Right lobe of liver (tissue), 6 donors: ENCODE measurements at places on chromosomes 6 and 20.

GRCh38 chr6:122381494-122382265 lies 17.8 kb upstream of the HSF2 start:
- DNase-seq = peak; percentile 53

DNA sequence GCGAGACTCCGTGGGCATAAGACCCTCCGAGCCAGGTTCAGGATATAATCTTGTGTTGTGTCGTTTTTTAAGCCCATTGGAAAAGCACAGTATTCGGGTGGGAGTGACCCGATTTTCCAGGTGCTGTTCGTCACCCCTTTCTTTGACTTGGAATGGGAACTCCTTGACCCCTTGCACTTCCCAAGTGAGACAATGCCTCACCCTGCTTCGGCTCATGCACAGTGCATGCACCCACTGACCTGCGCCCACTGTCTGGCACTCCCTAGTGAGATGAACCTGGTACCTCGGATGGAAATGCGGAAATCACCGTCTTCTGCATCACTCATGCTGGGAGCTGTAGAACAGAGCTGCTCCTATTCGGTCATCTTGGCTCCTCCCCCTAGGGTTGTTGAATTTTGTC lies 307.7 kb upstream of the DEFB115 start:
- DNase-seq = peak; percentile 1

DNA sequence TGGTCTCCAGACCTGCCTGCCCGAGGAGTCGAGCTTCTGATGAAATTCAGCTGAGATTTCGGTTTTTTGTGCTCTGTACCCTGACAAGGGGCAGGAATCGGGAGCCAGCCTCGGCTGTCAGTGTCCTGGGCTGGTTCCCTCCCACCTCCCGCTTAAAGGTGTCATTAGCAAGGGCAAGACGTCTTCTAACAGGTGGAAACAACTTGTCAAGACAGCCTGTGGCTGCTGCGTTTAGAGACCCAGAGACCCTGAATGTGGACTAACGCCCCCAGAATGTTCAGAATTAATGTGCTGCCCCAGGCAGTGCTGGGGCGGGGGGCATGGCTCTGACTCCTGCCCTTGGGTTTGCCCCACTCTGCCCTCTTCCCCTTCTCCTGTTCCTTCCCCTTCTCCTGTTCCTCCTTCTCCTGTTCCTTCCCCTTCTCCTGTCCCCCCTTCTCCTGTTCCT lies 69.7 kb downstream of the PHACTR3 start:
- DNase-seq = no peak

DNA sequence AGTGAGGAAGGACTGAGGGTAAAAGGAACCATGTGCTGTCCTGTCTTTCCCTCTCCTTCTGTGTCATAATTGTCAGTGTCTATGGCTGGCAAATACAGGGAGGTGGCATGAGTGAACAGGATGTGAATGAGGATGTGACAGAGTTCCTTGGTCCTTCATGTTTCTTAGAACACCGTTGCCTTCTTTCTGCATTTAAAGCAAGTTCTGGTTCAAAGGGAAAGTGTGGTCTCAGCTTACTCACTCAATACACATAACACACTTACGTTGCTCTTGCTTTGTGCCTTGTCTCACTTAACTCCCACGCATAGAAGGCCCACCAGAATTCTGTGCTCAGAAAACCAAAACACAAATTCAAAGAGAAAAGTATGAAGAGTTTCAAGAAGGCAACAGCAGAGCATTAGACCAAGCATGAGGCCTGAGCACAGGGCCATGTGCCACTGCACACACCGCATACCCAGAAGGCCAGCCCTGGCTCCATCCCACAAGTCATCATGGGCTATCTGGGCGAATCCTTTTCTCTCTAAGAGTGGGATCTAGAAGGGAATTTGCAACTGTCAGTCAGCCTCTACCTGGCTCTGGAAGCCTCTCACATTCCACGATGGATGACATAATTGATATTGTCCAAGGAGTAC lies 38.9 kb upstream of the SAYSD1 start:
- DNase-seq = no peak

DNA sequence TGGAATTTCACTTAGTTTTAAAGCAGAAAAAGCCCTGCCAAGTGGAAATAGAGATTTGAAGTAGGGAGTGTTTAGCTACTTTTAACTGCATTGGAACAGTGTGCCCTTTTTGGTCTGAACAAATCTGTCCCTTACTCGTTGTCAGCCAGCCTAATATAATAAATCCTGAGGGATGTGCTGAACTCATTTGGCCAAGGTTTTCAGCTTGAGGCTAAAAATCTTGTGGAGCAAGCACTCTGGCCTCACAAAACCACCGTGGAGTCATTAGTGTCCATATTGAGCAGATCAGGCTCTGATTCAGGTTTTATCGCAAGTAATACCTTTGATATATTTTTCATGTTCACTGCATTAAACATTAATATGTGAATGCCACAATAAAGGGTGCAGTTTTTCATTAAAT lies 383.5 kb downstream of the FRK start:
- DNase-seq = no peak

DNA sequence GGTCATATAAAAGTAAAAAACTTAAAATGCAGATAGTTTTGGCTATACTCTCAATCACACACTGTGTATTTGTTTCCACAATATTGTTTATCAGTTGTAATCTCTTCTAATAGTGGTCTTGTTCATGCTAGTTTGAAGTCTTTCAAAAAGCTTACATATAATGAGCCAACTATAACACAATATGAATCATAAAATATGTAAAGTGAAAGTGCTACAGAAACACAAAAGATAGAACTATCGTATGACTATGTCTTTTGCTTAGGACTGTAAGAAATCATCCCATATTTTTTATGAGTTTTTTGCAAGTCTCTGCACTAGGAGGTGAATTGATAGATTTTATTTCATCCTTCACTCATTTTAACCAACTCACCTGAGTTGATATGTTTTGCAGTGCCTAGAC lies 136.0 kb downstream of the MMUT start:
- no peak for DNase-seq

- DNase-seq = no peak
These were observed 376.6 kb downstream of the GRIK2 start for GRCh38 chr6:101770116-101770515.

- no peak for DNase-seq
These were observed 11.5 kb downstream of the MAPK14 start for GRCh38 chr6:36039112-36039511.

- DNase-seq = no peak
These were observed 46.3 kb downstream of the PPP1R14C start for GRCh38 chr6:150189122-150189521.

- no peak for DNase-seq
These were observed 24.2 kb downstream of the NEDD9 start for GRCh38 chr6:11208267-11208666.

GRCh38 chr6:10081075-10081474 lies 333.8 kb downstream of the TFAP2A start:
- no peak for DNase-seq

GRCh38 chr20:21609221-21609620 lies 95.4 kb upstream of the NKX2-2 start:
- DNase-seq = no peak

DNA sequence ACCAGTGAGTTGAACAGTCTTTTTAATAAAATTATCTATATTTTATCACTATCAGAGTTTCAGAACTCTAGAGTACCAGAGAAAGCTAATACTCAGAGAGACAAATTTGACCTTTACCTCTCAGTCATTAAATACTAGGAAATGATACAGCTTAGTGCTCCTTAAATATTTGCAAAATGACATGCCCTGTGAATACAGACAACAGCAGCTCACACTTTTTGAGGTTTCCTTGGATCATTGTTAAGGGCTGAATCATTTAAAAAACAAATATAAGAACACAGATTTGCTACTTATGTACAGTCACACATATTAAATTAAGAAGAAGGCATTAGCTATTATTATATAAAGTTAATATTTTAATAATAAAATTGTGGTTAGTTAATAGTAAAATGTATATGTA lies 1158.7 kb upstream of the EYS start:
- DNase-seq = no peak

DNA sequence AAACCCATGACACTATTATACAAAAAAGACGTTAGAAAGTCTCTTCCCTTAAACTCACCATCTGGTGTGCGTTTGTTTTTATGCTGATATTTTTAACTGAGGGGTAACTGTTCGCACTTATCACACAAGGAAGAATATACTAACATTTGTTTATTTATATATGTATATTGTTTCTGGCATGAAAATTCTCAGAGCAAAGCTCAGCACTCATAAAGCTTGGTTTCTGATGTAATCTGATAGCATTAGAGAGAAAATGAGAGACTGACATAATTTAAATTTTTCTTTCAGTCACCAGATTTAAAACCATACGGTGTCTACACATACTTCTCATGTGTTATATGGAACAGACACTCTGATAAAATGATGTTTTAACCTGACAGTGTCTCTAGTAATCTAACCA lies 6.9 kb downstream of the BLOC1S5 start:
- DNase-seq = no peak

DNA sequence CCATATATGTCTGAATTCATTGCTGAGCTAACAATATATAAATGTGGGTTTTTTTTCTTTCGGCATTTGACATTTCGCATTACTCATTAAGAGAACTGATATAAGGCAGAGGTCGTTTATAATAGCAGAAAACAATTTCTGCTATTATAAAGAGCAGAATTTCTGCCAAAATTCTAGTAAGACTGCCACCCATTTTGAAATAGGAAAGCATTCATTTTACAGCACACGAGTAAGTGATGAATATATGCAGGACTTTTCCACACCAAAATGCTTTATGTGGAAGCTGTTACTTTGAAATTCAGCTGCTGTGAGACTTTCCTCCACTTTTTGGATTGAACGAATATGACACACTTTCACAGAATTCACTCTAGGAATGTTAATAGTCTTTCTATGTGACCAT lies 610.9 kb upstream of the MAN1A1 start:
- DNase-seq = no peak

- DNase-seq = peak; percentile 50
These were observed 13.9 kb upstream of the TNFRSF6B start for GRCh38 chr20:63682384-63683139.

DNA sequence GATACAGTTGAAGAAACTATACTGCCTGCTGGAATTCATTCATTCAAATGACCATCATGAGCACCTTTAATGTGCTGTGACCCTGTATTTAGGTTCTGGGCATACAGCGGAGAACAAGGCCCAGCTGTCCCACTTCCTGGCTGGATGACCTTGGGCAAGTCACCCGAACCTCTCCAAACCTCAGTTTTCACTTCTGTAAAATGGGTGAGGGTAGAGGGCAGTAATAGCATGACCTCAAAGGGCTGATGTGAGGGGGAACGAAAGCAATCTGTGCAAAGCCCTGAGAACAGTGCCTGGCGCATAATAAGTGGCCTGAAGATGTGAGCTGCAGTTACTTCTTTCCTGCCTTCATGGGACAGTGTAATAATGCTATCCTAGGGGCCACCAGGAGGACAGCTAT lies 20.5 kb upstream of the AAR2 start:
- DNase-seq = no peak

DNA sequence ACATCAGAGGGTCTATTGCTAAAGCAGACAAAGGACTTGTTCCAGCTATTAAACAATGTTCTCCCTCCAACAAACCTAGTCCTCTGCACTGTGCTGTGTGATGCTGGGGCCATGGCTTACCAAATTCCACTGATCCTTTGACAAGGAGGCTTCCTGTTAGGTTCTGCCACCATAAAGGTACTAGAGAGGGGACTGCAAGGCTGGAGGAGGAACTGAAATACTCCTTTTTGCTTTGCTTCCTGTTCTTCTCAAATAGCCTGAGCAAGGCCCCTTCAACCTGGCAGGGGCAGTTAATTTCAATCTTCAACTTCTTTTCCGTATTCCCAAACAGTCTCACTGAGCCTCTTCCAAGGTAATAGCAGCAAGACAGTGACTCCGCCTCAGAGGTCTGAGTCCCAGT lies 286.4 kb upstream of the IRAK1BP1 start:
- no peak for DNase-seq

DNA sequence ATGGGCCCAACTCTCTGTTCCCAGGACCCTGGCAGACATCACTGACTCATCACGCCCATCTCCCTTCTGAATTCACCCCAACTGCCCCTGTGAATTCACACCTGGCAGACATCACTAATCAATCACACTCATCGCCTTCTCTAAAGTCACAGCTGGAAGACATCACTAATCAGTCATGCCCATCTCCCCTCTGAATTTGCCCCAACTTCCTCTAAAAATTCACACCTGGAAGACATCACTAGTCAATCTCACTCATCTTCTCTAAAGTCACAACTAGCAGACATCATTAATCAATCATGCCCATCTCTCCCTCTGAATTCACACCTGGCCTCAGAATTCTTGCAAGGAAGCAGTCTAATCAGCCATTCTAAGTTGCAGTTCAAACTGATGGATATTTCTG lies 111.1 kb downstream of the FOXA2 start:
- no peak for DNase-seq

- no peak for DNase-seq
These were observed 71.9 kb downstream of the FGD2 start for GRCh38 chr6:37077191-37077904.

DNA sequence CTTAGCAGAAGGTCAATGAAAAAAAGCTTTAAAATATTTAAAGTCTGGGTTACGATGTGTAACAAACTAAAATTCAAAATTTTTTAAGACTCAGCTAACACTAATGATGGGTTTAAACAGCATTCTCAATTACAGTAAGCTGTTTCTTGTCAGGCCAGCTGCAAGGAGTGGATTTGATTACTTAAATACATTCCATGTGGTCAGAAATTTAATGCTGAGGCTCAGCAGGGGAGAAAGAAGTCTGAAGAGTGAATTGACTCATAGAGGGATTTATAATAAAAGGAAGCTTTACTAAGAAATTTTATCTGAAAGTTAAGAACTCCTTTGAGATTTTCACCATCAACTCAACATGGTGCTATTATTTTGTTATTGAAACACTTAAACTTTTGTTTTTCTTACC lies 398.6 kb downstream of the KHDRBS2 start:
- no peak for DNase-seq
